ENCODE measurements at places on chromosomes 2 and 18.
A peak's percentile ranks its signal among the peaks of the same experiment; 100 is the strongest.

DNA sequence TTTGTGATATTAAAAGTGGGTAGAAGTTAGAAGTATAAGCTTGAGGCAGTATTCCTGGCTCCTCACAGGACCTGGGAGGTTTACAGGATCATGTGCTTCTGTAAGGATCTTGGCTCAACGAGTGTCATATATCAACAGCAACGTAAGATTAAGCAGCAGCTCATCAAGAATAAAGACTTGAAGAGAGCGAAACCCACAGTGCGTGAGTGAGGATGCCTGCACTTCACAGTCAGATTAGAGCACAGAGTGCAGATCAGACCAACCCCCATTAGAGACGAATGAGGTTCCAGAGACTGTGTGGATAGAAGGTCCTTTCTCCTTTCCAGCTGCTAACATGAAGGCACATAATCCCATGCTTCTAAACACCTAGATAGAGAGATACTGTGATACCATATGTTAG is 1656.7 kb upstream of the NXPH2 start:
- no peak for DNase-seq

DNA sequence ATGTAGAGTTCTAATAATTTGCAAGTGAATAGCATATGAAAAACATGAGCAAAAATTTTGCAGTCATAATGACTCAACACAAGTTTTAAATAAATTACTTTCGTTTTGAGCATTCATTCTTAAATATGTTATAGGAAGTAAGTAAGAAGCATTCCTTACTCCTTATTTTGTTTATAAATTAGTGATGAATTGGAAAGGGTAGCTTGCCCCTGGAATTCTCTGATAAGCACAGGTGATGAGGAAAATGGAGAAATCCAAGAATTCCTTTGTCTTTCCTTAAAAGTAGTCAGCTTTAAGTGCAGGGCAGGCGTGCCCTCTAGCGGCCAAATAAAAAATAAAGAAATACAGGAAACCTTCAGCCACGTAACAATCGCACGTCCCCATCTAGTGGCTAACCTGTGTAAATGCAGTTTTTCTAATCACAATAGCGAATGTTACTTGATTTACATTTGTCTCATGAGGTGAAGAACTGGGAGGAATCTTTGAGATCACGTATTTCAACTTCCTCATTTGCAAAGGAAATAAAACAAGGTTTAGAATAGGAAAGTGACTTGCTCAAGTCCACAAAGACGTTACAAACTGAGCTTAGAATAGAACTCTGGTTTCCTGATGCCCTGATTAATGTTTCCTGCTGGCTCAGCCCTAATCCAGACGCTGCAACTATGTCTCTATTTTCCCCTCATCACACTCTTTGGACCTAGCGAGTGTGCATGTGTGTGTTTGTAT is 47.2 kb upstream of the ZNG1B start:
- DNase-seq, result peak; percentile 20

DNA sequence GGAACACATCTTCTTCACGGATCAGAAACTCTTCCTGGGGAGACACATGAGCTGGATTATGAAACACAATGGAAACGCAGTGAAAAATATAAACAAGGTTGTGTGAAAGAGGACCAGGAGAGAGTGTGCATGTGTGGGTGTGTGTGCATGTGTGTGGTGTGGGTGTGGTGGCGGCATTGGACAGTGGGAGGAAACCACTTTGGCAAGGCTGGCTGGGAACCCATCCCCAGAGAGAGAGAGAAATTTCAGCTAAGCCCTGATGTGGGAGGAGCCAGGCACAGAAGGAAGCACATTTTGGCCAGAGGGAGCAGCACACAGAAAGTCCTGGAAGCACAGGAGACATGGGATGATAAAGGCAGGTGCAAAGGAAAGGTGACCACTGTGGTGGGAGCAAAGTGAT is 147.6 kb upstream of the COPS8 start:
- no peak for DNase-seq

- no peak for DNase-seq
Measured at GRCh38 chr18:49094979-49095632, 144.3 kb upstream of the SMAD7 start.

GRCh38 chr2:106956879-106957278 is 70.9 kb upstream of the ST6GAL2 start:
- DNase-seq, result no peak

GRCh38 chr2:221779614-221780067 is 207.5 kb upstream of the EPHA4 start:
- no peak for DNase-seq

- no peak for DNase-seq
Measured at GRCh38 chr2:48032765-48033164, 126.5 kb upstream of the FBXO11 start.

DNA sequence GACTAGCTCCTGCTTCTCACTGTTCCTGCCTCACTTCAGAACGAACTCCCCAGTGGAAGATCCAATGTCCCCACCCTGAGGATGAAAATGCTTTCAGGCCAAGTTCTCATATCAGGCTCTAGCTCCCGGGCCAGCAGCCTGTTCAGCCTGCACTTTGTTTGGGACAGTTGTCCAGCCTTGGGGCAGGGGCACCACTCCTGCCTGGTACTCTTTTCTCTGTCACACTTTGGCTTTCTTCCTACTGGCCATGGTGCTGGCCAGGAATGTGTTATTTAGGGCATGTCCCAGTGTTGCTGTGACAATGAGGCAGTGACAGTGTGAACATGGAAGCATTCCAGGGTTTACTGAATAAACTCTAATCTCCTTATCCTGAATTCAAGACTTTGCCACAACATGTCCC is 154.1 kb downstream of the GALNT14 start:
- no peak for DNase-seq

GRCh38 chr2:98899041-98899702 is 36.9 kb downstream of the CRACDL start:
- DNase-seq, result no peak

GRCh38 chr2:131577812-131578211 is 50.1 kb downstream of the CCDC74A start:
- DNase-seq, result no peak

- DNase-seq, result no peak
Measured at GRCh38 chr2:180191432-180192124, 184.5 kb upstream of the CWC22 start.

DNA sequence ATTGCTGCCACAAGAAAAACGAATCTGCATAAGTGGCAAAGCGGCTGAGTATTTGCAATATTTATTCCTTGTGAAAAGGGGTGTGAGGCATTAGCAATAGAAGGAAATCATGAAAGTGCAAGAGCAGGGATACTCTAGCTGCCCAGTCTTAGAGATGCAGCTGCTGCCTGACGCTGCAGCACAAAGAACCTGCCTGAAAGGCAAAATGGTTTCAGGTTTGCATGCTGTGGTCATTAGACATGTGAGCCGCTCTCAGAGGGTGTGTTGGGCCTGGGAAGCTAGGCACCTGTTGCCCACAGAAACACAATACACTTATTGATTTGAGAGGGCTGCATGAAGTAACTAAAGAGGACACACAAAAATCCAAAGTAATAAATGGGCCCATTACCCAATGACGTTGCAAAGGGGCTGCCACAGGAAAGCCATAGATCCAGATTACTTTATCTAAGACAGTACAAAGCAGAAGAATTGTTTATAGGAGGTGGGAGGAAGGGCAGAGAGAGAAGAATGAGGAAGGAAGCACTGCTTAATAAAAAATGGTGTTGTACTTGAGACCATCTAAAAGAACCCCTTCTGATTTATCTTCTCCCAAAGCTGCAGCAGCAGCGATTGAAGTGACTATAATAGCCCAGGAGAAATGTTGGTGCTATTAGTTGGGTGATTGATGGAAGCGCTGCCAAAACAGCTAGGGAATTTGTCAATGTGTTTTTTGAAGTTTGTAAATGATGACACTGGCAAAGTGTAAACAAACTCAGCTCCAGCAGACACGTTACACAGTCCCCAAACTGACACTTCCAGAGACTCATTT is 492.4 kb upstream of the ACVR2A start:
- DNase-seq, result no peak

DNA sequence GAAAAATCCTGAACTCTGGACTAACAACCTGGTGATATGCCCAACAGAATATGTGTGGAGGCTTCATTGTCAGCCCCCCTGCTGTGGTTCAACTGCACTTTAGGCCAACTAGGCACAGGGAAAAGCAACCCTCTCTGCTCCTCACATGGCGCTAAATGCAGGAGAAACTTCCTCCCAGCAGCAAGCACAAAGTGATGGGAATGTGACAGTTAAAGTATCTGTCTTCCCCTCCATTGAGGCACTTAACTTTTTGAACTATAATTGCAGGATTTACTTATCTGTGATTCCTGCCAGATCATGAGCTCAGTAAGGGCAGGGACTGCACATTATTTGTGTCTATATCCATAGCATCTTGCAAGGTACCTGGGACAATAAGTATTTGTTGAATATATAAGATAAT is 981.2 kb upstream of the KLHL29 start:
- no peak for DNase-seq

DNA sequence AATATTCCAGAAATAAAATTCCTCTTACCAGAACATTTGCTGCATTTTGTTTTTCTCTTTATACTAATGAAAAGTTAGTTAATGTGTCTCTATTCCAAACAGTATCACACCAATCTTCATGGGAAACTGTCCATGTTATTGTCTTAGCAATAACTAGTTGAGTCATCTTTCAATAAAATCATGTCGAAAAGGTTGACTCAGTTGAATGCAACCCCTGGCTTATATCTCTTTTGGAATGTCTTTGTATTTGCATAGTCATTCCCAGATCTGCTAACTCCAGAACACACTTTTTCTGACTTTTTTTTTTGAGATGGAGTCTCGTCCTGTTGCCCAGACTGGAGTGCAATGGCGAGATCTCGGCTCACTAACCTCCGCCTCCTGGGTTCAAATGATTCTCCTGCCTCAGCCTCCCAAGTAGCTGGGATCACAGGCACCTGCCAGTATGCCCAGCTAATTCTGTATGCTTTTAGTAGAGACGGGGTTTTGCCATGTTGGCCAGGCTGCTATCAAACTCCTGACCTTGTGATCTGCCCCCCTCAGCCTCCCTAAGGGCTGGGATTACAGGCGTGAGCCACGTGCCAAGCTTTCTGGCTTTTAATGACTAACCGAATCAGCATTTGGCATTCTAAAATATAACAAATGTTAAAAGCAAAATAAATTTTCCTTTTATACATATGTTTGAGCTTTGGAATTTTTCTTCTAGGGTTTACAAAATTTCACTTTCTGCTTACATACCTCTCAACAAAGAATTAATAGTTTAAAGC is 133.2 kb upstream of the GULP1 start:
- DNase-seq, result no peak

DNA sequence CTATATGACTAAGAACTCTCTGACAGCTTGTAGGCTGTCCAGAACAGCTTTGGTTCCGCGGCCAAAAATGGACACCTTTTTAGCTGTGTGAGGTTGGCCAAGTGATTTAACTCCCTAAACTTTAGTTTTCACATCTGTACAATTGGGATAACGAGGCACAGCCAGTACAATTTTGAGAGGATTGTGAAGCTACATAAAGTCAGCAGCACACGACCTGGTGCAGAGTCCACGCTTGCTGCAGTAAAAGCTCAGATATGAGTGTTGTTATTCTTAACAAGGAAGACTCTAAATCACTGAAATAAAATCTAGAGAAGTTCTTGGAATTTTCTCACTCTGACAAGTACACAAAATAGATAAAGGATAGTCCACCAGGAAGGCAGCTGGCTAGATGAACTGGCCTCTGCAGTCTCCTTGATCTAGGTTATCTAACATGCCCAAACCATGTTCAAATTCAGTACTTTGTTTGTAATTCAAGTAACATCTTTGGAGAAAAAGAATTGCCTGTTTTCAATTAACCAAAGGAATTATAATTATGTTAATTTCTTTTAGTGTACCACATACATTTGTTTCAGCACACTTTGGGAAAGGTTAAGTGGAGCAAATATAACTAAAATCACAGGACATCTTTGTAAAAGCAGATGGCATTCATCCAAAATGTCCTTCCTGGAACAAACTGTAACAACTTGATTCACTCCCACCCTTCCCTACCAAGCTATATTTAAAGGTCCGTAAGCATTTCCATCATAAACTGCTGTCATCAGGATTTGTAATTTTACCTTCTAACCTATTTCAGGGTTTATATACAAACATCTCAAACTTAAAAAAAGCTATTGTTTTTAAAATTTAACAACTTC is 201.7 kb upstream of the STK17B start:
- no peak for DNase-seq

GRCh38 chr2:144349674-144350073 is 170.2 kb downstream of the ZEB2 start:
- DNase-seq, result no peak

DNA sequence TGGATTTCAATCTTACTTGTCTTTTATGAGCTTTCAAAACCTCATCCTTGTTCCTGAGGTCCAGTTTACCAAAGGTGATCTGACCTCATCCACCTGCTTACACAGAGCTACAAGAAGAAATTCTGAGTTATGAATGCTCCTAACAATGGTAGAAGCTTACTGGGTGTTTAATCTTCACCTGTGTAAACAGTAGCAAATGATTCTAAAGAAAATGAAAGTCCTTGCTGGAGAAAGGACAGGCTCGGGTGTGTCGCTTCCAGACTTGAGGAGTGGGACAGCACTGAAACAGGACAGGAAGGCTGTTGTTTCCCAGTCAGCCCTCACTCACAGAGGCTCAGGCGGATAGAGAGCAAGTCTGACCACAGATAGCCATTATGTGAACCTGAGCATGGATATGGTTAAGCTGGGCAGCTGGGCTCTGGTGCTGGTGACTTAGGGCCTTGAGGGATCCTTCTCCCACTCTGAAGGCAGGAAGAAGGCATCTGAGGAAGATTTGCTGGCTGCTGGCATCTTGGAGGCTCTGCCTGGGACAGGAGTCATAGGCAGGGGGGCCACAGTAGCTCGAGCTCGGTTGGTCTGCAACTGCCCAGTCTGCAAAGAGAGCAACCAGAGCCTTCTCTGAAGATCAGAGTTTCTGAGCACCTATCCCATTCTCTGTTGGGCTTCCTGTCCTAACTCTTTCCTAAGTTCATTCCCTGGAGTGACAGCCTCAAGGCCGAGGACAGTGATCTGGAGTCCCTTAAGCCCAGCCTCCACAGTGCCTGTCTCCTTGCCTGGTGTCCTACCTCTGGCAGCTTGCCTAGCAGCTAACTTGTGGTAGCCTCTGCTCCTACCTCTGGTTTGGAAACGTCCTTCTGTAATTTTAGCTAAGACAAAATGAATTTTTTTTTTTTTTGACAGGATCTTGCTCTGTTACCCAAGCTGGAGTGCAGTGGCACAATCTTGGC is 4.0 kb downstream of the DOK1 start:
- DNase-seq, result no peak

DNA sequence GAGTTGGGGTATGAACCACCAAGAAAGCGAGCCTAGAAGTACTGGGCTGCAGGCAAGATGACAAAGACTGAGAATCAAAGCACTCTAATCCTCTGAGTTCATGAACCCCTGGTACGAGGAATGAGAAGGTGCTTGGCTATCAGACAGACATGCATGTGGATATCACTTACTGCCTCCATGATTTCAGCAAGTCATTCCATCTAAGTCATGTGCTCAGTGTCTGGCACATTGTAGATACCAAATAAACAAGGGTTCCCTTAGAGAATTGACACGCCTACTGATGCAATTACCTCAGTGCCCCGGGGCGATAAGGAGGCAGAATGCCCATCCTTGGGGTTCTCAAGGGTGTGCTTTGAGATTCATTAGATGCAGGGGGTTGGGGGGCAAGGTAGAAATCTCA is 125.6 kb upstream of the PKDCC start:
- DNase-seq, result no peak

All from GM19239 (cell line).